Inflammatory macrophage treated with lipopolysaccharide for 4 hours (primary cell): ENCODE measurements at places on chromosomes 13 and 19.
A peak's percentile ranks its signal among the peaks of the same experiment; 100 is the strongest.

DNA sequence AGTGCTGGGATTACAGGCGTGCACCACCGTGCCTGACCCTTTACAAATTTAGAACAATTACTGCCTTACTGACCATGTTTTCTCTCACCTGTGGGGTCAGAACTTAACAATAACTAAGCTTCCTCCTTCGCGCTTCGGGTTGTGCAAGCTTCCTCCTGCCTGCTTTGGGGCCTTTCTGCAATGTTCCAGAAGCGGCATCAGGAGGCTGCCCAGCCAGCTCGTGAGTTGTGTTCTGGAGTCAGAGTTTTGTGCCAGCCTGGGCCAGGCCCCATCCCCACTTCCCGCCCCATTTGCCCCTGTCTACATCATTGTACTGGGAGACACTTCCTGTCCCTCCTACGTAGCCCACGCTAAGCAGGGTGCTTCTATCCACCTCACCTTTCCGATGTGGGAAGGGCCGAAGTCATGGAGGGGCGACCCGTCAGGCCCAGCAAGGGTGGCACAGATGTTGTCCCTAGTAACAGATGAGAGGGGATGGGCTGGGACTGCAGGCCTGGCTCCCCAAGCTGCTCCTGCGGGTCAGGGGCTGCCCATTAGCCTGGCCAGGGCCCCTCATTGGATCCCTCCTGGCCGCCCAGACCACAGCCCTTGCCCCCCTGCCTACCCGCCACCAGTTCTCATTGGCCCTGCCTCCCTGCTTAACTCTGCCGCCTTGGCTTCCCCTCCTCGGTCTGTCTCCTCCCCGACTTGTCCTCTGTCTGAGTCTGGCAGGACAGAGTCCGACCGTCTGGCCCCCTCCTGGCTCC, 13.4 kb downstream of the UHRF1 start:
- no peak for DNase-seq

- no peak for DNase-seq
These were observed 13.8 kb upstream of the SLITRK1 start for GRCh38 chr13:83895994-83896580.

- no peak for DNase-seq
These were observed 745.3 kb downstream of the GPC5 start for GRCh38 chr13:92143766-92144165.

DNA sequence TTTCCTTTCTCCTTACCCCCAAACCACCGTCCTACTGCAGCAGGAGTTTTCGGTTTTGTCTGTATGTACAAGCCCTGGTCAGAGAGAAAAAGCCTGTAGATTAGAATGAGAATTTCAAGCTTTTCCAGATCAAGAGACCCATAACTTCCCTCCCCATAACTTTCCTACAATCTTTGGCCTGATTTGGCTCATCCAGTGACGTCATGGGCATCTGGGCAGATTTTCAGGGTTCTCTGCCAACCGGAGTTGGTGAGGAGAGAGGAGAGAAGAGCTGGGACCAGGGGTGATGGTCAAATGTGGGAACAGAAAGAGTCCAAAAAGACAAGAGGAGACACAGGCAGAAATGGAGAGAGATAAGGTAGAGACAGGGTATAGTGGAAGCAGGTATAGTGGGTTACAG, 10.5 kb downstream of the IZUMO2 start:
- DNase-seq = no peak

DNA sequence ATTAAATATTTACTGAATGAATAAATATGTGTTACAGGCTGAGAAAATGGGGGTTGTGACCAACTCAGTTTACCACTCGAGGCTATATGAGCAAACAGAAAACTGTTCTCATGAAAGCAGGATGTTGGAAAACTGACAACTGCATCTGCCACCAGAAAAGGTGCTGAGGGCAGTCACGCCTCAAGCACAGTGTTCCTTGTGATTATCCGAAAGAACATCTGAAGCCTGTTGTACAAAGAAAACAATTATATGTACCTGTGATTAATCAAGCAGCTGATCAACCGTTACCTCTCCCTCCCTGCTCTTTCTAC, 6.2 kb upstream of the KLK13 start:
- DNase-seq = no peak

DNA sequence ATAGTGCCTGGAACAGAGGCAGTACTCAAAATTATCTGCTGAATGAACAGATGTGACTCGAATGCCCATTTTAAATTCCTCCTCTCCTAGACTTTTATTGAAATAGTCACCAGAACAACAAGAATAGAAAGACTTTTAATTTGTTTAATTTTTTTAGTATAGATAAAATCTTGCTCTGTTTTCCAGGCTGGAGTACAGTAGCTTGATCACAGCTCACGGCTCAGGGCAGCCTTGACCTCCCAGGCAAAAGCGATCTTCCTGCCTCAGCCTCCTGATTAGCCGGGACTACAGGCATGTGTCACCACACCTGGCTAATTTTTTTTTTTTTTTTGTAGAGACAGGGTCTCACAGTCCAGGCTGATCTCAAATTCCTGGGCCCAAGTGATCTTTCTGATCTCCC, 120.9 kb upstream of the FREM2 start:
- no peak for DNase-seq

DNA sequence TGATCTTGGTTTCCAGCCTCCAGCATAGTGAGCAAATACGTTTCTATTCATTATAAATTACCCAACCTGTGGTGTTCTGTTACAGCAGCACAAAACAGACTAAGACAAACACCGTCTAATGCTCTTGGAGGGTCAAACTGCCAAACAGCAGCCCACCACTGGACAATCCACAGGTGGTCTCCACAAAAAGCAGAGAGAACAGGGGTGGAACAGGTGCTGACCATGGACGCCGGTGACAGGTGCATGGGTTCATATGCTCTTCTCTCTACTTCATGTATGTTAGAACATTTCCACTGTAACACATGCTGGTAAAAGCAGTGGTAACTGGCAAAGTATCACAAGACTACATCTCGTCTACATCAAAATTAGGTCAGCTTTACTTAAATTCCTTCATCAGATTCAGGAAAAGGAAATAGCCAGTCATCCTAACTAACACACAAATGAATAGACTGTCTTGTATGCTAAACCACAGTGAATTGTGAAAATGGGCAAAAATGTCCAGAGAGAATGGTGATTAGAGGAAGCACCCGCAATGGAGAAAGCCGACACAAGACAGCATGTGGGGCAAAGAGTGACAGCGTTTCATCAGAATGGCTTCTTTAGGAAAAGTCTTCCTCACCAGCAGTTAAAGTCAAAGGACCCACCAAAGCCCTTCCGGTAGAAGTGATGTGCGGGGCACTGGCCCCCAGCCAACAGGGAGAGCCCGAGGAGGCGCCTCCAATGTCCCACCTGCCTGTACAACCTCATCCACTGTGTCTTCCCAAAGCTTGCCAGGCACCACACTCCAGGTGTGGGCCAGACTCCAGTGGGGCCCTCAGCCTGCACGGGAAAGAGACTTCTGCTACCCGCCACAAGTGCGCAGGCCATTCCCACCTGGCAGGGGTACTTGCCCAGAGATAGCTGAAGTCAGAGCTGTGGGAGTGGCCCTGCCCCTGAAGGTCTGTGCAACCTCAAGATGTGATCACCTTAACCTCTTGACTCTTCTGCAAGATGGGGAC, 6.5 kb downstream of the CARS2 start:
- DNase-seq = peak; percentile 81

GRCh38 chr19:51462276-51462675, 4.0 kb upstream of the SIGLEC8 start:
- DNase-seq = no peak

DNA sequence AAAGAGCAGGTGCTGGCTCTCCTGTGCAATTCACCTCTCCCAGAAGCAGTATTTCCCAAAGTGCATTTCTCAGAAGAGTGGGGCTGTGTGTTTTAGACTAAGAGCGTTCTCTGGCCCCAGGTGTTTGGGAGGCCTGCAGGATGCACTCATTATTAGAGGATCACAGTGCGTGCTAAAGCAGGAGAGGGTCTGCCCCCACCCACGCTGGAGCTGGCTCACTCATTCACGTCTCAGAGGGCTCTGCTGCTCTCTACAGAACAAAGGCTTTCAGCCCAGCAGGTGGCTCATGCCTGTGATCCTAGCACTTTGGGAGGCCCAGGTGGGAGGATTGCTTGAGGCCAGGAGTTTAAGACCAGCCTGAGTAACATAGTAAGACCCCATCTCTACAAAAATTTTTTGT, 756.7 kb downstream of the UQCRFS1 start:
- no peak for DNase-seq

DNA sequence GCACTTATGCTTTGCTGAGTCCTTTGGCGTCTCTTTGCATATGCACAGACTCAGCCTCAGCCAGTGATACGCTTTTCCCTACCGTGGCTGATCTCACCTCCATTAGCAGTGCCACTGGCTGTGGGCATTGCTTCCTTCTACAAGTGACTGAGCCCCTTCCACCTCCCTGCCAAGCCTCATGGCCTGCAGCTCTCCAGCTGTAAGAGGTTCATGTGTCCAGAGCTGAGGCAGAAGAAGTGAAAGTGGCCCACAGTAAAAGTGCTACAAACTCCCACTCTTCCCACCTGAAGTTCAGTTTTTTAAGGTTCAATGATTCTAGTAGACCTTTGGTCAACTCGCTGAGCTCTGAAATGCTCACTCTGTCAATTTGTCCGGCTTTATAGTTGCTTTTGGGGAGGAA, 44.7 kb downstream of the SMARCA4 start:
- DNase-seq = no peak

- no peak for DNase-seq
These were observed 117.4 kb upstream of the ZNF536 start for GRCh38 chr19:30254789-30255188.

GRCh38 chr19:21087871-21088270, 5.9 kb downstream of the ZNF714 start:
- DNase-seq = no peak

DNA sequence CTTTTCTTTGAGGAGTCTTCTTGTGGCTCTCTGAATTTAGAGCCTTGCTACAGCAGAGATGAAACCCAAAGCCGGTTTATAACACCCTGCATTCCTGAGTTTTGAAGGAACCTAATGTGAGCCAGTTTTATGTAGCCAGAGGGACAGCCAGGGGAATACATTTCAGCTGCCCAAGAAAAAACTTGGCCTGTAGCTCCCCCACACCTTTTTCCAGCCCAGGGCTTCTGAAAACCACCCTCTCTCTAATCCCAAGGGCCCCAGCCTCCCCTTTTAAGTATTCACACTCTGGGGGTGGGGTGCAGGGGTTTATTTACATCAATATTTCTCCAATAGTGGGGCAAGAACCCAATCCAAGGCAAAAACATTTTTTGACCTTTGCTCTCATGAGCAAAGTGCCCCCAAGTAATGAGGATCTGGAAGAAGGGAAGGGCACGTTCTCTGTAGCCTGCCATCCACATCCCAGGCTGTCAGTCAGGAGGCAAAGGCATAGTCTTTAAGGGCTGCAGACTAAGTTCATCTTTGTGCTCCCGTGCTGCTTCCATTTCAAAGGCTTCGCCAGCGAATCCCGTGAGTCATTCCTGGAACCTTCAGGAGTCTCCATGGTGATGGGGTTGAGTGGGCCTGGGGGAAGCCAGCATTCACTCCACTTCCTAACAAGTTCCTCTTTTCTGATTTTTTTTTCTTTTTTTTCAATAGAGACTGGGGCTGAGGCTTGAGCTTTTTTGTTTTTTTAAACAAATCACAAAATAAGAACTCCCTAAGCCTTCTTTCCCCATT, 33.2 kb upstream of the MEDAG start:
- peak; percentile 85 for DNase-seq

- no peak for DNase-seq
These were observed 253.6 kb upstream of the MAB21L1 start for GRCh38 chr13:35729926-35730627.

GRCh38 chr13:59679254-59679653, 484.5 kb downstream of the DIAPH3 start:
- DNase-seq = no peak

GRCh38 chr19:40420451-40420765, 5.4 kb downstream of the SERTAD1 start:
- DNase-seq = no peak

- no peak for DNase-seq
These were observed 61.0 kb upstream of the F7 start for GRCh38 chr13:113044391-113045114.

DNA sequence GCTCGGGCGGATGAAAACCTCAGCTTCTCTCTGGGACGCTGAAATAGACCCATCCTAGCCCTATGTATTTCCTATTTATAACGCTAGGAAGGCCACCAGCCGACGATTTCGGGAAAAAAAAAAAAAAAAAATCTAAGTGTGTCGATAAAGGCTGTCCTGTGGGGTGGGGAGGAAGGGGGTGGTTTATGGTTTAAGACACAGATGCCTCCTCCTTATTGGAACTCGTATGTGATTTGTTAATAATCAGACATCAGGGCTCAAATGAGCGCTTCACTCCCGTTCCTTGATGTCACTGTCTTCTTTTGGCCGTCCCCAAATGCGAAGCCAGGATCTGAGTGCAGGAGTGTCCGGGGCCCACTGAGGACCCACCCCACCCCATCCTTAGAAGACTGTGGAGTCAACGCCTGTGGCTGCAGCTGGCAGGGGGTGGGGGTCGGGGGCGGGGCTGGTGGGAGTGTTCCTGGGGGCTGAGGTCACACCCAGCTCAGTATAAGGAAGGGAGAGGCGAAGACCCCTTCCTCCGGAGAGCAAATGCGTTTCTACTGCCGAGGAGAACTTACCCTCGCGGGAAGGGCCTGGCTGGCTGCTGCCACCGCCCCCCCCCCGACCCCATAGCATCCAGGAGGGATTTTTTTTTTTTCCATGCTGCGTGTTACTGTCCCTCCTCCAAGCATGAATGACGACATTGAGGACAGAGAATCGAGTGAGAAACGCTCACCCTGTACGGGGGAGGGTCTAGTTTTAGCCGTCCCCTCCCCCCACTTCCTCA, 971 bp downstream of the ATCAY start:
- DNase-seq = no peak

GRCh38 chr19:14142262-14143190, 6.1 kb upstream of the ASF1B start:
- no peak for DNase-seq

- DNase-seq = no peak
These were observed 127.5 kb downstream of the KLF12 start for GRCh38 chr13:74006666-74007065.

DNA sequence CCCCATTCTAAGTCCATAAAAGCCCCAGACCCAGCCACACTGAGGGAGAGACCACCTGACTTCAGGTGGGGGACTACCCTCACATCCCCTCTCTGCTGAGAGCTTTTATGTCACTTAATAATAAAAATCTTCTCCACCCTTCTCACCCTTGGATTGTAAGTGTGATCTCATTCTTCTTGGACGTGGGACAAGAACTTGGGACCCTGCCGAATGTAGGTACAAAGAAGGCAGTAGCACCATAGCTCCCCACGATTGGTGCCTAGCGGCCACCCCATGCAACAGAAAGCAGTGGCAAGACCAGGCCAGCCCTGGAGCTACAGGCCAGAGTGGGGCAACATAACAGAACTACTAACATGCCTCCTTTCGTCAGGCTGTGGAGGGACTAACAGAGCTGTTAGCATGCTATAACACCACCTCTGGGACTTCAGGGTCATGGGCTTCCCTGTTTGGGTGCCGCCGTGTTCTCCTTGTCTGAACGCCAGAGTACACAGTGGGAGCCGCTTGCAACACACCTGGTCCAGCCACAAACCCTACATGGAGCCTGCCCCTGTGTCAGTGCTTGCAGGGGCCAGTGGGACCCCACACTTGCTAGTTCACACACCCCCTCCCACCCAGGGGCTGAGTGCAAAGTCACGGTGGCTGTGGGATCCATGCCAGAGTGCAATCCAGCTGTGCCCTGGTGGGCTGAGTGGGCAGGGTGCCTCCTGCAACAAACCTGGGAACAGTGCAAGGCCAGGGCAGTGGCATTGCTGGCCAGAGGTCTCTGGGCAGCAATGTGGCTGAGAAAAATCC, 5.2 kb upstream of the FBXO17 start:
- no peak for DNase-seq

- no peak for DNase-seq
These were observed 1.6 kb downstream of the RPL13A start for GRCh38 chr19:49488863-49489537.
